T follicular helper cell (primary cell): ENCODE measurements at places on chromosomes 5 and 9.

DNA sequence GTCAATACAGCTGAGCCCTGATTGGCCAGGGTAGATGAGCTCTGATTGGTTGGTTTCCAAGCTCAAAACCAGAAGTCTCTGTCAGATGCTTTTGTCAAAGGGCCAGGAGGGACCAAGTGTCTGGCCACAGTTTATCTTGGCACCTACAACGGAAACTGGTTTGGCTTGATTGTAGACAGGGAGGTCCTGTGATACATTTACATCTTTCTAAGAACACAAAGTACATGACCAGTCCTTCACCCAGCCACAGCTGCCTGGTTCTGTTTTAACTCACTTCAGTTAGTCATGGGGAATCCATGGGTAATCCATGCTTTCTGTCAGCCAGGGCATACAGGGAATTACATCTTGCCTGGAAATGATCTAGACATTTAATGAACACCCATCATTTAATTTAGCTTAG is 171.2 kb downstream of the SLC12A2 start:
- DNase-seq, result no peak

DNA sequence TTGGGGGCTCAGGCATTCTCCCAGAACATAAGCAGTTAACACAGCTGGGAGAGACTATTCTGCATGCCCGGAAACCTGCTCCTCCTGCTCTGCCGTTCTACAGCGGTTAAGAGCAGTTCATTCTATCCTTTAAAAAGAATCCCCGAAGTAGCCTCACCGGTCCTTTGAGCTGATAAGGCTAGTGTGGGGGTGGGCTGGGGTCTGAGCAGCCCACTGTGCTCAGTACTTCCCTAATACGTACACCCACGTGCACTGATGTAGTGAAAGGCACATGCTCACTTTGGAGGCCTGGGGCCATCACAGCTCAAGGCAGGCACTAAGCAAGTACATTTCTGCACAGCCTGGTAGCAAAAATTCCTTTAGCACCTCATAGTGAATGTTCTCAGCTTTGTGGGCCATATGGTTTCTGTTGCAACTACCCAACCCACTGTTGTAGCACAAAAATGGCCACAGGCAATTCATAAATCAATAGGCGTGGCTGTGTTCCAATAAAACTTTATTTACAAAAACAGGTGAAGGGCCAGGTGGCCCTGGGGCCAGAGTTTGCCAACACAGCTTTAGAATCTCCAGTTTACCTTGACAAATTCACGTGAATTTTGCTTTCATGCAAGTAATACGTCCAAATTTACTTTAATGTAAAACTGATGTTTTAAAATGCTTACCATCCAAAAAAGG is 136.4 kb downstream of the ZNF354C start:
- no peak for DNase-seq

- DNase-seq, result no peak
These were observed 186.0 kb downstream of the TENT4A start for GRCh38 chr5:6899221-6899620.

DNA sequence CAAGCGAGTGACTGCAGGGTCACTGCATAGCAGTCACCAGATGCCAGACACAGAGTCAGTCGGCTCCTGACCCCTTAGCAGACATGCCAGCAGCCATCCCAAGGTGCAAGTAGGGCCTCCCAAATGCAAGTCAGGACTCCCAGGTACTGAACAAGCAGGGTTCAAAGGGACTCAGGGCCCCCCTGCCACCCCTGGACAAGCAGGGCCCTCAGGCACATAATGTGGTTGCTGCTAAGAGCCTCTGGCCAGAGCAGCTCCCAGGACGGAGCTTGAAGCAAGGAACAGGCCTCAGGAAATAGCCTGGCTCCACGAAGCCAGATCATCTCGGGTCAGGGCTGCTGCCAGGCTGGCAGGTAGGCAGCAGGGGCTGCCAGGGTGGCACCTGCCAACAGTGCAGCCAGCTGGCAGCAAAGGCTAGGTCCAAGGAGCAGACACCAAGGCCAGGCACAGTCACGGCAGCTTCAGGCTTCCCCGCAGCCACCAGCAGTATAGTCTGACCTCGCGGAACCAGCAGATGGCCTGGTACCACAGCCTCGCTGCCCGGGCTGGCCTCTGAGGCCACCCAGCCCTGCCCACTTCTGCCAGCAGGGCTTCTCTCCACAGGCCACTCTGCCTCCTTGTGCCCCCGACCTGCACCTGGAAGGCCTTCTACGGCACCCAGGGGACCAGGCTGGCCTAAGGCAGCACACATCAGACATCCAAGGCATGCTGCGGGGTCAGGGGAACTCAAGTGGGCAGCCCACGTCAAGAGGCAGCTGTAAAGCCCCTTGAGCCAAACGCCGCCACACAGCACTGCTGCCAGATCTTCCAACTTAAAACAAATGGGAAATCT is 7.4 kb downstream of the EEIG1 start:
- no peak for DNase-seq

- DNase-seq, result no peak
These were observed 899 bp upstream of the RAPGEF6 start for GRCh38 chr5:131635684-131636572.

- DNase-seq, result no peak
These were observed 43.5 kb downstream of the AGXT2 start for GRCh38 chr5:35004200-35004599.

DNA sequence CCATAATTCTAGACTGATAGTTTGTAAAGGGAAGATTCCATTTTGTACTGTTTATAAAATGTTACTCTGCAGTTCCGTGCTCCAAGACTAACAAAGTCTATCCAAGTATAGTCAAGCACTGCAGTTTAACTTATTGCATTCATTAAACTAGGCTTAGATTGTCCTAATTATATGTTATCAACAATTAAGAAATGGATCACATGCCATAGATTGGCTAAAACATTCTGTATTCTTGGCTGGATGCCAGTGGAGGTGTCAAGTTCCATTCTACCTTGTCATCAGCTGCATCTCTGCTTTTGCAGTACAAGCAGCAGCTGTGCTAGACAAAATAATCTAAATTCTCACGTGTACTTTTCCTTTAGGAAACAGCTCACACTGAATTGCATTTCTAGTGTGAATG is 69.4 kb upstream of the MEF2C start:
- no peak for DNase-seq

GRCh38 chr5:64831996-64832395 is 63.3 kb downstream of the CWC27 start:
- no peak for DNase-seq

DNA sequence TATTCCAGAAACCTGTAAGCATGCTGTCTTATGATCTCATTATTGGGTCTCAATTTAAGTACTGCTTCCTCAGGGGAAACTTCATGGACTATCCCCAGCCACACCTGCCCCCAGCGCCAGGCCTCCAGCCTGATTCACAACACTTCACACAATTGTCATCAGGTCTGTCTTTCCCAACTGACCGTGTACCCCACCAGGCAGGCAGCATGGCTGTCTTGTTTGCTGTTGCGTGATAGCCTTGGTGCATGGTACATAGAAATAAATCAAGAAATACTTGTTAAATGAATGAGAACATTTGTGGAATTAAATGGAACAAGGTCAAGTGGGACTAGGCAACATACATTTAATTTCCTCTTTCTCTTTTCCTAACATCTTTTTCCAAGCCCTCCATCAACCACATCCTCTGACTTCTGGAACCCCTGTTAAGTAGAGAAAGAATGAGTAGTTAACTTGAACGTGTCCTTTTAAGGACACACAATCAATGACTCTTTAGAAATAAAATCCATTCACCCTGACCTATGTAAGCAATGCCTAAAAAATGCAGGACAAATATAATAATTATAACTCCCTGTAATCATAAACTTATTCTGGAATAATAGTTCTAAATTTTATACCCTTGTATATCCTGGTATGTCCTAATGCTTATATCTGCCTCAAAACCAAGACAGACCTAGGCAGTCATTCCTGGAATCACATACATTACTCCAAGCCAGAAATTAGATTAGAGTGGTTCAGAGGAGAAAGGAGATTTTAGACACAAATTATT is 17.2 kb upstream of the THG1L start:
- DNase-seq, result no peak

GRCh38 chr5:73954381-73954780 is 328.4 kb downstream of the ARHGEF28 start:
- no peak for DNase-seq

GRCh38 chr9:78595200-78595945 is 298.4 kb downstream of the PSAT1 start:
- DNase-seq, result no peak

- DNase-seq, result no peak
These were observed 132.4 kb downstream of the MCTP1 start for GRCh38 chr5:95152535-95152934.

GRCh38 chr5:130065617-130066016 is 161.4 kb downstream of the CHSY3 start:
- no peak for DNase-seq

DNA sequence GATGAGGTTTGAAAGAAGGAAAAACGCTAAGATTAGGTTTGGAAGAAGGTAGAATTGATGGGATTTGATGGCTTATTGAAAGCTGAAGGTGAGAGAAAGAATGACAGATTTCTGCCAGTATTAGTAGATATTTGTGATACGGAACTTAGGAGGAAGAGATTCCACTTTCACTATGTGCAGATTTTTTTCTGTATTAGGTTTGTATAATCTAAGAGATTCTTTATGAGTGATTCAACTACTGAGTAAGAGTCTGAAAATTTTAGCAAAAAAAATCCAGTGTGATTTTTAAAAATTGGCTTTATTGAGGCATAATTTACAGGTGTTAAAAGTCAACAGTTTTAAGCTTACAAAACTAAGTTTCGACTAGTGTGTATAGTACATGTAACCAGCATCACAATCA is 54.1 kb downstream of the AP3S1 start:
- no peak for DNase-seq

GRCh38 chr5:52808316-52808901 is 20.7 kb downstream of the ITGA1 start:
- DNase-seq, result no peak

DNA sequence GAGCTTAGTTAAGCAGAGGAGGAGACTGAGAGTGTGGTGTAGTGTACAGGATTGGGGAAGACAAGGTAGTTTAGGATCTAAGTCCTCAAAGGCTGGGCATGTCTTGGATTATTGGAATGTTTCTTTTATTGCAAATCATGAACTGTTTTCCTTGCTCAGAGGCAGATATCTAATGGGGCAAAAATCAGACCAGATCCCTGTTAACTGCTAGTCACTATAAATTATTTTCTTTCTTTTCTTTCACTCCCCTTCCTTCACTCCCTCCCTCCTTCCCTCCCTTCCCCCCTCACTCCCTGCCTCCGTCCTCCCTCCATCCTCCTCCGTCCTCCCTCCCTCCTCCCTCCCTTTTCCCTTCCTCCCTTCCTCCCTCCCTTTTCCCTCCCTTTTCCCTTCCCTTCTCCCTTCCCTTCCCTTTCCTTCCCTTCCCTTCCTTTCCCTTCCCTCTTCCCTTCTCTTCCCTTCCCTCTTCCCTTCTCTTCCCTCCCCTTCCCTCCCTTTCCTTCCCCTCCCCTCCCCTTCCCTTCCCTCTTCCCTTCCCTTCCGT is 117.9 kb downstream of the WDR70 start:
- no peak for DNase-seq
